ENCODE measurements at places on chromosomes 11 and 22. TPM values are rescaled to one million over a fixed set of nuclear protein-coding genes. Genes with fewer than 3 reads are reported as not detected.

SCUBE1 gene
- total RNA-seq = 1.3 TPM

LDHAL6A gene
- total RNA-seq = 0.54 TPM

DNA sequence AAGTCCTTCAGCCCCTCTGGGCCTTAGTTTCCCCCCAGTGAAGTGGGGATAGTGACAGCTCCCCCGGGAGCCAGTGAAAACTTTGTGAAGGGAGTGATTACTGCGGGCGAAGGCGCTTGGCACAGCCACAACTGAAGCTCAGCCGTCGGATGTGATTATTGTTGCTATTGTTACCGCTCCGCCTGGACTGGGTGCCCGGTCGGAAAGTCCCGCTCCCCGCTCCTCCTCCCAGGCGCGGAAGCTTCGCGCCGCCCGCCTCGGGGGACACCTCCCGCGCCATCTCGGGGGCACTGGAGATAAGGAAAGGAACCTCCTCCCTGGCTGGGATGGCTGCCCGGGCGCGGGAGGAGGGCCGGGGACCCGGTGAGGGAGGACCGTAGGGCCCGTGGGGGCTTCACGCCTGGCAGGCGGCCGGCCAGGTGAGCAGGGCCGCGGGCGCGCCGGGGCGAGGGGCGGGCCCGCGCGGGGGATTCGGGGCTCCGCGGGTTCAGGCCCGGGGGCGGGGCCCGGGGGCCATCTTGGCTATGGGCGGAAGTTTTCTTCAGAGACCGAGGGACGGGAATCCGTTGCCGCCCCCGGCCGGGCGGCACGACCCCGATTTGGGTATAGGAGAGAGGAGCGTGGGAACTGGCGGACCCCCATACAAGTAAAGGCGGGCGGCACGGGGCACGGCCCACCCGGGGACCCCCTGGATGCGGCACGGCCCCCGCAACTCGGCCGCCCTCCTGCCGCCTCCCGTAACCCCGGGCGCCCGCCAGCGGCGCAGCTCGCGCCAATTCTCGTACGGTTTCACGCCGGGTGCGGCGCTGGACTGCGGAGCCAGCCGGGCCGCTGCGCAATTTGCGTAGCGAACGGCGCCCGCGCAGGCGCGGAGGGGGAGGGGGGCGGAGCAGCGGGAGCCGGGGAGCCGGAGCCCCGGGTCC lies at the start of gene GPR137:
GPR137 (plus strand) TSS at position 887 of the 923 bp plus-strand sequence. CDS start 677 bp downstream, outside the sequence.
- DNase-seq = peak; percentile 92

- DNase-seq = peak; percentile 37
Measured at GRCh38 chr11:125874556-125875124, 12.8 kb upstream of the HYLS1 start.

DNA sequence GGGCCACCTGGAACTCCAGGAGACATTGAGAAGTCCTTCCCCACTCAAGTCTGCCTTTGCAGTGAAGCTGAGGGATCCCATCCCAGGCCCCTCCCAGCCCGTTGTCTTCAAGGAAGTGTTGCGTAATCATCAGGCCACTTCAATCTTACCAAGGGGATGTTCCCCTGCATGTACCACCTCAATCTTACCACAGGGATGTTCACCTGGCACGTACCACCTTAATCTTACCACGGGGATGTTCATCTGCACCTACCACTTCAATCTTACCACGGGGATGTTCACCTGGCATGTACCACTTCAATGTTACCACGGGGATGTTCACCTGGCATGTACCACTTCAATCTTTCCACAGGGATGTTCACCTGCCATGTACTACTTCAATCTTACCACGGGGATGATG lies 108.0 kb upstream of the SYN3 start:
- DNase-seq = no peak

Measured in hematopoietic multipotent progenitor cell (in vitro differentiated cells).